ENCODE measurements at places on chromosomes 13 and 19.

DNA sequence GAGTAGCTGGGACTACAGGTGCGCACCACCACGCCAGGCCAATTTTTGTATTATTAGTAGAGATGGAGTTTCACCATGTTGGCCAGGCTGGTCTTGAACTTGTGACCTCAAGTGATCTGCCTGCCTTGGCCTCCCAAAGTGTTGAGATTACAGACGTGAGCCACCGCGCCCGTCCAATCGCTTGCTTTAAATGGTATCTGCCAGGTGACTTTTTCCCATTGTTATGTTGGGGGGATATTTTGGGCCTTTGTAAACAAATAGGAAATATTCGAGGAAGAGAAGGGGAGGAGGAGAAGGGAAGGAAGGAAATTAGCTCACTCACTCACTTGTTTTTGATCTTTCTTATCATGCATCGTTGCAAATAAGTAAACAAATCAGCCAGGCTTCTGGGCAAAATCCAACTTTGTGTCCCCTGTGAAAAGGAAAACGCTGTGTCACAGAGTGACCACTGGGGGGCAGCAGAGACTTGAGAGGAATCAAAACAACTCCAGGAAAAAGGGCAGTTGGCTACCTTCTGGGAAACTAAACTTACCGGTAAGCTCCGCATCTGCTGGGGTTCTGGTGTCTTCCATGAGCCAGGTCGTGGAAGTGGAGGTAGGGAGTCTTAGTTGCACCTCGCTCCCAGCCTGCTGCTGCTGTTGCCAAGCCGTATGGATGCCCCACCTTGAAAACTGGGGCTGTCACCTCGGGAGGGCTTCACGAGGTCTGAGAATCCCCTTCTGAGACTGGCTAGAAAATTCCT is 9.3 kb upstream of the RANBP3 start:
- peak; percentile 75 for DNase-seq

DNA sequence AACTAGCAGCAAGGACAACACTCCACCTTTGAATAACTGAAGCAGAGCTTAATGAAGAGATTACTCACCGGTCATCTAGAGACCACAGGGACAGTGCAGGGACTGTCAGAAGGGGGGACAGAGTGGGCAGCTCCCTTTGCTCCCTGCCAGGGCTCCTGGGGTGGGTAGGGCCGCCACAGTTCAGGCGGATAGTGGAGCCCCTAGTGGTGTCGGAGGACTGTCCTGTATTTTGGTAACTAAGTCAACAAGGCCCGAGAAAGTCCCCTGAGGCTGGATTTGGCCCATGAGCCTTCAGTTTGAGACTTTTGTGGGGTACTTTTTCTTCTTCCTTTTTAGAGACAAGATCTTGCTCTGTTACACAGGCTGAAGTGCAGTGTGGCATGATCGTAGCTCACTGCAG is 44.6 kb downstream of the GJA3 start:
- DNase-seq = no peak

GRCh38 chr19:44662691-44663385 is 8.4 kb upstream of the CEACAM19 start:
- DNase-seq = no peak

DNA sequence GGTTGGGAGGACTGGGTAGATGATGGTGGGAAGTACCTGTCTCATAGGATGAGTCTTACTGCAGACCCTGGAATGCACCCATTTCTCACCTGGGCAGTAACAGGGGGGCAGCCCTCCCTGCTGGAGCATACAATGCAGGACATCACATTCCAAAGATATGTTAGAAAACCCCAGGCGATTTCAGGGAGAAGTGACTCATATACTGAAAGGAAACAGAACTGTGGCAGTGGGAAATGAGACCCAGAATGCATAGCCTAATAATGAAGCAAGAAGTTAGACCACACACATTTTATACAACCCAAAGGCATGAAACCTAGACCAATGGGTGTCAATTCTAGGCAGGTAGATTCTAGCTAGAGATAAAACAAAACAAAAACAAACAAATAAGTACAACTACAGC is 402.7 kb downstream of the IRS2 start:
- DNase-seq = no peak

- DNase-seq = peak; percentile 27
These were observed 1.1 kb downstream of the KMT5C start for GRCh38 chr19:55340784-55341147.

GRCh38 chr19:47020132-47020805 is 632 bp downstream of the NPAS1 start:
- no peak for DNase-seq

- no peak for DNase-seq
These were observed 781 bp upstream of the SPRYD7 start for GRCh38 chr13:49936968-49937273.

GRCh38 chr13:23367907-23368306 is 65.6 kb downstream of the SACS start:
- DNase-seq = no peak

- DNase-seq = no peak
These were observed 48.0 kb upstream of the ABCC4 start for GRCh38 chr13:95349267-95349666.

DNA sequence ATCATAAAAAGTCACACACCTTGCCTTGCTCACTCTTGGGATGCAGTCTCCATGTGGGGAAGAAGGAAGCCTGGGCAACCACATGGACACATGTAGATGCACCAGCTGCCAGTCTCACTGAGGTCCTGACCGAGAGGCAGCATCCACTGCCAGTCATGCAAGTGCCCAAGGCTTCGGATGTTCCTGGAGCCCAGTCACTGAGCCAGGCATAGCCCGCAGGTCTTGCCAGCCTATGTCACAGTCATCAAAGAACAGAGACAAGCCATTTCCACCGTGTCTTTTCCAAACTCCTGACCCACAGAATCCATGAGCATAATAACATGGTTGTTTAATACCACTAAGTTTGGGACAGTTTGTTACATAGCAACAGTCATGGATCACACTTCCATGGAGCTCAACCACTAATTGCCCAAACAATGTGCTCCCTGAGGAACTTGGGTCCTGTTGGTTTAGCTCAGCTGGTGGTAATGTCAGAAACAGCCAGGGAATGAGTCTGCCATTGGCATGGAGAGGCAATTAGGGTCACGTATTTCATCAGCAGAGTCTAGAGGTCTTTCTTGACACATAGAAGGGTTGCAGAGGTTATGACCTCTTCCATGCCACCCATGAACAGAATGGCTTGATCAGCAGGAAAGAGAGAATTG is 21.5 kb downstream of the STARD13 start:
- DNase-seq = no peak

DNA sequence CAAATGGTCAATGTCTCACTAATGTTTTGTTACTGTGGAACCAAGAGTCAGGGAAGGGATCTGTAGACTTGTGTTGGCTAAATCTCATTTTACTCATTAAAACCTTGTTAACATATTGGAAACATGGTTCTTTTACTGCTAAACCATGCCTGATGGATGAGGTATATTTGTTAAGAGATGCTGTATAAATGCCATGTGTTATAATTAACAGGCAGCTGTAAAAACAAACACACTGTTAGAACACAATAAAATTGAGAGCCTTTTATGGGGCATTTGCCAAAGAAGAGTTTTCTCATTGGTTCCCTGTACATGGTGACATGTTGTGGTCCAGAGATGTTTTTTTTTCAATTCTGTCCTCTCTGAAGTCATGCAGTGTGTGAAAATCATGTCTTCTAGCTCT is 121.9 kb downstream of the ESD start:
- DNase-seq = no peak

GRCh38 chr13:32417995-32418394 is 9.9 kb downstream of the N4BP2L1 start:
- no peak for DNase-seq

- no peak for DNase-seq
These were observed 8.9 kb upstream of the OR1I1 start for GRCh38 chr19:15072930-15073647.

DNA sequence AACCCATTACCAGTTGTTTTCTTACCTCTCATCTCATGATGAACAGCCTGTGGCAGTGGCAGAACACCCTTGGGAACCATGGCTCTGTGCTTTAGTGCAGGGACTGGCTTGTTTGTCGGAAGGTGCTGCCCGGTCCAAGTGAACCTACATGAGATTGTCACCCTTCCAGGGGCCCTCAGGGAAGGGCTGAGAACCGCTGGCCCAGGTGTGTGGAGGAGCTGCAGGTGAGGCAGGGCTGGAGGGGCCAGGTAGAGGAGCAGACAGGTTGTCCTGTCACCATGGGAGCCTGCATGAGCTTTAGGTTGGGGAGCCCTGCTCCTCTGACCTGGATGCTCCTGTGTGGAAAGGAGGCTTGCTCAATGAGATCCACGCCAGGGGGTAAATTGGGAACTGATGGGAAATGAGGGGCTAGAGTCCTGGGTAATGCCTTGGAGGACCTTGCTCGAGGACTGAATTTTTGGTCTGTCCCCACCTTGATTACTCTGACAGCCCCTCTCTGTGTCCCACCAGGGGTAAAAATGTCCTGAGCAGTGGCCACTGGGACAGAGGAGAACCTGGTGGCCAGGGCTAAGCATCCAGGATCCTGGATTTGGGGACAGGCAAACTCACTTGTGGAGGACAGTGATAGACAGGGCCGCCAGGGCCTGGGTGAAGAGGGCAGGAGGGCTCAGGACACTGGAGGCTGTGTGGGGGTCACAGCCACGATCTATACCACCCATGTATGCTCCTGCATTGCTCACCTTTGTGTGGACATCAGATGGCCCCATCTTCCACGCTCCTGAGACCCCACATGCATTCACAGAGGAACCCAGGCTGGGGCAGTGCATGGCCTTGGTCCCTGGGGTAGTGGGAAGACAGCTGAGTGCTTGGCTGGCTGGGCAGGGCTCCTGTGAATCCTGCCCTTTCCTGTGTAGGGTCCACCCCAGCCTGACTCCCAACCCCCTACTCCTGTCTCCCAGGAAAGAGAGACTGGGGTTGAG is 24.1 kb upstream of the CEACAM1 start:
- no peak for DNase-seq

DNA sequence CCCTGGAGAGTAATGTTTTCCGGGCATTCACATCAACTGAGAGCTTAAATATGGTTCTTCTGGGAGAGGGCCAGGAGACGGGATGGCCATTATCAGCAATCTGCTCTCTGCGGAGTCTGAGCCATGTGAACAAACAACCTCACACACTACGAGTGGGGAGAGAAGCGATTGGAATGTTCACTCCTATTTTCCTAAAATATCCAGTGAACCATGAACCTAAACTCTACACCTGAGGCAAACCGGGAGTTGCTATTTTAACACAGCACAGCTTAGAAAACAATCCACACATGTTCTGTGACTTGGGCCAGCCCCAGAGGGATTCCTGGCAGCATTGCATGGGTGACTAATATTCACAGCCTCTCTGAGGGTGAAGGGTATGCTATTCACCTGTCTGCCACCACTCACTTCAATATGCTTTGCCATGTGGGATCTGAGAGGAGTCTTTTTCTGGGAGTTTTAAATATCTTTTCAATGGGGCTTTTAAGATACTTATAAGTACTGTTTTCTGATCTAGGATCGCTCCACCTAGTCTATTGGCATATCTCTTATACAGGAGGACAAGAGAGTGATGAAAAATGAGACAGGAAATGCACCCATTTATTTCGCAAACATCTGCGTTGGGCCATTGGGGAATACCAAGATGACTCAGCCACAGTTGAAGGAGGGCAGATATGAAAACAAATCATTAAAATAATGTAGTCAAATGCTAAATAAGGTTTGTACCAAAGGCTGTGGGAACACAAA is 72.6 kb upstream of the SERP2 start:
- no peak for DNase-seq

- DNase-seq = no peak
These were observed 200.2 kb upstream of the SOX1 start for GRCh38 chr13:111866731-111867245.

DNA sequence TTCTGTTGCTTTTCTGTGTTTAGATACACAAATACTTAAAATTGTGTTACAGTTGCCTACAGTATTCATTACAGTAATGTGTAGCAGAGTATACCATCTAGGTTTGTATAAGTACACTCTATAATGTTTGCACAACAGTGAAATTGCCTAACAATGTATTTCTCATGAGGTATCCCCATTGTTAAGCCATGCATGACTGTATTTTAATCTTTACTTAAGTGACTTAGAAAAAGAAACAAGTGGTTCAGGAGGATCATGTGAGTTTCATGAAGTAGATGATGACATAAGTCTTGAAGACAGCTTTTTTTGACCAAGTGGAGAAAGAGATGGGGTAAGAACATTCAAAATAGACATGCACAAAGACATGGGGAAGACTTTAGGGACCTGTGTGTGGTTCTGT is 8.4 kb upstream of the KCTD4 start:
- no peak for DNase-seq

GRCh38 chr13:83592095-83592494 is 290.2 kb downstream of the SLITRK1 start:
- DNase-seq = no peak

DNA sequence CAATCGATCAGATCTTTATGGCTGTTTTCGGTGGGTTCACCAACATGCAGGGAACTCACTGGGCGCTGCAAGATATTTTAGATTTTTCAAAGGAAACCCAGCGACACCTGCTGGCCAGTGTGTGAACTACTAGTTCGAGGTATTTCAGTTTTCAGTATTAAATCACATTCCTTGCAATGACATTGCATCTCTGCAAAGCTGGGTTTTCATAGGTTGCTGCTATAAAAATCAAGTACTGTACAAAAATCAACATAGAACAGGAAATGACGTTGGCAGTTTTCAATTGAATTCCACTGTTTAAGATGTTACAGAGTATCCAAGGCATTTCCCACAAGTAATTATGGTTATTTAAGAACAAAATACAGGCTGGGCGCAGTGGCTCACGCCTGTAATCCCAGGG is 17.6 kb downstream of the LIG1 start:
- peak; percentile 70 for DNase-seq

DNA sequence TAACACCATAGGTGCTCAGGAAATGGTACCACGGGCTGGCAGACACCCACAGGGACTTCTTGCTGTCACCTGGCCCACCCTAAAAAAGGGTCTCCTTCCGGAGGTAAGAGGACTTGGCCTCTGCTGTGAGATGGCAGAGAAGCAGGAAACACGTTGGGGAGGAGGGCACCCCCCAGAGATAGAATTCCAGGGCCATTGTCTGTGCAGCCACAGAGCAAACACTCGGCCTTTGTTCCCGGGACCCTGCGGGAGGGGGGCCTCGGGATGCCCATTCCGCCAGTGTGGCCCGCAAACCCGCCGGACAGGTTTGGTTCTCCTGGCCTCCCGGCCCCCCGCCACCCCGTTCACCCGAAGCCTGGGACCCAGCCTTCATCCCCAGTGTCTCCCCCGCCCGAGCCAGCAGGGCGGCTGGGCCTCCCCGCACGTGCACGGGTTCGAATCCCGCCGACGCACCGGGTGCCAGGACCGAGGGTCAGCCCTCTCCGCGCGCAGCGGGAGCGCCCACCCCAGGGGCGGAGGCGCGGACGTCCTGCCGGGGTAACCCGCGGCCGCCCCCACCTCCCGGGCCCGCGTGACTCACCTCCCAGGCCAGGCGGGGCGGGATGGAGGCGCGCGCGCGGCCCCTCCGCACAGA is 714 bp downstream of the PLPP2 start:
- DNase-seq = no peak

DNA sequence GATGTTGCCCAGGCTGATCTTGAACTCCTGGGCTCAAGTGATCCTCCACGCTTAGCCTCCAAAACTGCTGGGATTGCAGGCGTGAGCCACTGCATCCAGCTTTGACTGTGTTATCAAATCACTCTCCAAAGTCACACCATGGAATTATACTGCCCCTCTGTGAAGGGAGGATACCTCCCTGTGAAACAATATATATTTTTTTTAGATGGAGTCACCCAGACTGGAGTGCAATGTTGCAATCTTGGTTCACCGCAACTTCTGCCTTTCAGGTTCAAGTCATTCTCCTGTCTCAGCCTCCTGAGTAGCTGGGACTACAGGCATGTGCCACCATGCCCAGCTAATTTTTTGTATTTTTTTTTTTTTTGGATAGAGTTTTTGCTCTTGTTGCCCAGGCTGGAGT is 7.7 kb downstream of the TYK2 start:
- no peak for DNase-seq

Measured in CD4-positive, alpha-beta T cell treated with Interleukin-12 subunit alpha and Interleukin-12 subunit beta, for 1 hour (primary cell).